CD4-positive, alpha-beta T cell treated with Interleukin-15 for 4 hours (primary cell): ENCODE measurements at places on chromosomes 12 and 14.

GRCh38 chr14:92679246-92679645, 69.2 kb downstream of the LGMN start:
- no peak for DNase-seq

DNA sequence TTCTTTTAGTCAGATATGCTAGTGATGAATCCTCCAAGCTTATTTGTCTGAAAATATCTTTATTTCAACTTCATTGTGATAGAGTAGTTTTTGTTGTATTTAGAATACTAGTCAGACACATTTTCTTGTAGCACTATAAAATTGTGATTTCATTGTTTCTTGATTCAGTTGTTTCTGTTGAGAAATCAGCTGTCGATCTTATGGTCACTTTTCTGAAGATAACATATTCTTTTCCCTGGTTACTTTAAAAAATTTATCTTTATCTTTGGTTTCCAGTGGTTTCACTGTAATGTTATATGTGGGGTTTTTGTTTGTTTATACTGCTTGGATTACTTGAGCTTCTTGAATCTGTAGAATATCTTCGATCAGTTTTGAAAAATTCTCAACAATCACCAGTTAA, 426.1 kb downstream of the SOX5 start:
- DNase-seq, result no peak

DNA sequence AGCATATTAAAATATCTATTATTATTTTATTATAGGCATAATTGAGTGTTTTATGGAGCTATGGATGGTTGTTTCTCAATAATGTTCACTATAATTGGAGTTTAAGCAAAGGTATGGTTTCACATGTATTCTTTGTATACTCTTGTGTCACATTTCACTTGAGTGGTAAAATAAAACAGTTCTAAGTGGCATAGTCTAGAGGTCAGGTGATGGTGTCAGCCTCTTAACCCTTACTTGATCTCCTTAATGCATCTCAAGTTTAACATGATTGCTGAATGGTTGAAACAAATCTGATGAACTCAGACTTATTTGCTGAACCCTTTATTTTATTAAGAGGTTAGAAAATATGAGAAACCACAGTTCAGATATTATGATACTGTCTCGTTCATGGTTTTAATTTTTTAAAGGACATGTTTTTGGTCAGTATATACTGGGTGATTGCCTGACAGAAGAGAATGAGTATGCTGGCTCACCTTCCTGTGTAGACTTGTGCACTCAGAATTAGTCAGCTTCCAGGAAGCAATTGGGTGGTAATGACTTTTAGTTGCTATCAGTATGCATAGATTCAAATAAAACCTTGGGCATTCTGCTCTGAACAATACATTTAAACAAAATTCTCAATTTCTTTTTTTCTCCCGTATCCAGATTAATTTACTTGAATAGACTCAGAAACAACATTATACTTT, 464.6 kb downstream of the PCNX1 start:
- DNase-seq, result peak; percentile 34

DNA sequence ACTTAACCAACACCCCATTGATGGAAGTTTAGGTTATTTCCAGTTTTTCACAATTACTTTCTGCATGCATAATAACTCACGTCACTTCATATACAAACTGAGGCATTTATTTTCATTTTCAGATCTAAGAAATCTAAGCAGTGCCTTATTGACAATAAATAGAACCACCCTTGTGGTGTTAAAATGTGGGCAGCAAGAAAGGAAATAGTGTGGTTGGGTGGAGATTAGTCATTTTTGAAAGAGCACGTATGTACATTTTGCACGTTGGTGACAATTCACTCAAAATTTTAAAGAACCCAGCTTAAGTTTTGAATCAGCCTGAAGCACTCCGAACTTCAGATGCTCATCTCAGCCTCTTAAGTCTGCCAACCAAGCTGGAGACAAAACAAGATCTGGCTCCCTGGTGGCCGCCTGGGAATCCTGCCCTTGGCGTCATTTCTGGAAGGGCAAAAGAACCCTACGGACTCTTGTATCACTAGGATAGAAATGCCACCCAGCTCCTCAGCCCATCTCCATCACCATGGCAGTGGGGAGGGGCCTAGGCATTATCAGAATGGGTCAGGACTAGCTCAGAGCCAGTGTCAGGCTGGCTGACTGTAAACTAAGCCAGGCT, 89.5 kb upstream of the BCL2L14 start:
- peak; percentile 85 for DNase-seq

- no peak for DNase-seq
These were observed 393.7 kb downstream of the SOX5 start for GRCh38 chr12:23555825-23556207.

DNA sequence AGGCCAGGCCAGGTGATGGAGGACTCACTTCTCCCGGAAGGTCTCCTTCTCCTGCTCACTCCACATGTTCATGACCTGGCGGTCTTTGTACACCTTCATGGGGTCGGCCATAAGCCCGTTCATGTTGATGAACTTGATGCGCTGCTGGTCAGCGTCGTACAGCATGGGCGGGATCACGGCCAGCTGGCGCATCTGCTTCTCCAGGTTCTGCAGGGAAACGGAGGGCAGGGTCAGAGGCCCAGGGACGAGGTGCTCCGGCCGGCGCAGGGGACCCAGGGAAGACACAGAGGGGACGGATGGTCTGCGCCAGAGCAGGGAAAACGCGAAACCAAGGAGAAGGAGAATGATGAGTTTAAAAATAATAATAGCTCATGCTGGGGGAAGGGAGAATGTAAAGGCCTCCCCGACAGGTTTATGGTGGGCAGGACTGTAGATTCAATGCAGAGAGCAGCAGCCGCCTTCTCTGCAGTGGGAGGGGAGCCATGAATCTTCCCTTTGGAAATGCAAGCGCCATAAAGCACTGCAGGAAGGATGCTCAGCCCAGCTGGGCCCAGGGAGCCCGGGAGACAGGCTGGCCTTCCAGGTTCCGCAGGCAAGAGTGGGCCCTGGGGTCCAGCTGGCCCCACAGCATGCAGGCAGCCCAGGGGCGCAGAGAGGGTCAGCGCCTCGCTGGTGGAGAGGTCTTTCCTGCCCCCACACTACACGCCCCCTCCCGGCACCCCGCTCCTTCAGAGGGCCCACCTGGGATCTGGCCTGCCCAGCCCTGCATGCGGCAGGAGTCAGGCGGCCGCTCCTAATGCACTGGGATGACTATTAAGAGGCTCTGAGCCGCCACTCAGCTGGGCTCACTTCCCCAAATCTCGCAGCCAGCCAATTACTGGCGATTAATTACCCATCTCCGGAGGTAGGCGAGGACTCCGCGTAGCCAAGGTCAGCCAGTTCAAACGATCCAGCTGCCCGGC, 132.0 kb downstream of the RFLNA start:
- DNase-seq, result no peak

DNA sequence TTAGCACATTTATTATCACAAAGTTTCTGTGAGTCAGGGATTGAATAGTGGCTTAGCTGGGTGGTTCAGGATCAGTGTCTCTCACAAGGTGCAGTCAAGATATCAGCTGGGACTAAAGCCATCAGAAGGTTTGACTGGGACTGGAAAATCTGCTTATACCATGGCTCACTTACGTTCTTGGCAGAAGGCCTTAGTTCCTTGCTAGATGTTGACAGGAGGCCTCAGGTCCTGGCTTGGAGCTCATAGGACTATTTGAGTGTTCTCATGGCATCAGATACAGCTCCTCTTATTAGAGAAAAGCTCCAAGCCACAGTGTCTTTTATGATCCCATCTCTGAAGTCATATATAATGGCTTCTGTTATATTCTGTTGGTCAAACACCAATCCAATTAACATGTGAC, 127.3 kb downstream of the SLC6A15 start:
- DNase-seq, result no peak

DNA sequence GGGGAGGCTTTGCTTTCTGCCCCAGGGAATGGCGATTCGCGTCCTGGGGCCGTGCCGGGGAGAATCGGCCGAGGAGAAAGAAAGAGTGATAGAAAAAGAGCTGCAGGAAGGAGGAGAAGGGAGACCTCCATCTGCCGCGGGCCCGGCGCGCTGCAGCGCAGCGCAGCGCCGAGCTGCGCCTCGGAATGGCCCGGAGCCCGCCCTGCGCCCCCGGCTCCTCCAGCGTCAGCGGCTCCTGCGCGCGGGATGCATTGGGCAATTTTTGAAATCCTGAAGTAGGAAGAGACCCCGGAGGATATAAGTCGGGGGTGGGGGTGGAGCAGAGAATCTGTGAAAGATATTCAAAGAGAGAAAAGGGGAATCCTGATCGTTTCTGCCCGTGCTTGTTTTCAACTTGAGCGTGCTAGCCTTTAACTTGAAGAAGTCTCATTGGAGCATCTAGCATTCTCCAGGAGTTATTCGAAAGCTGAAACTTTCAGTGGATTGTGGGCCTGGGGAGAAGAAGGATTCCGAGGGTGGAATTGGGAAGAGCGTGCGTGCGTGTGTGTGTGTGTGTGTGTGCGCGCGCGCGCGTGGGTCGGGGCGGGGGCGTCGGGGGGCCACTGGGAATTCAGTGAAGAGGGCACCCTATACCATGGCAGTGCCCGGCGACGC, 441 bp downstream of the PDE3A start:
- DNase-seq, result no peak

GRCh38 chr12:87511371-87511770, 517.8 kb downstream of the C12orf50 start:
- DNase-seq, result no peak

DNA sequence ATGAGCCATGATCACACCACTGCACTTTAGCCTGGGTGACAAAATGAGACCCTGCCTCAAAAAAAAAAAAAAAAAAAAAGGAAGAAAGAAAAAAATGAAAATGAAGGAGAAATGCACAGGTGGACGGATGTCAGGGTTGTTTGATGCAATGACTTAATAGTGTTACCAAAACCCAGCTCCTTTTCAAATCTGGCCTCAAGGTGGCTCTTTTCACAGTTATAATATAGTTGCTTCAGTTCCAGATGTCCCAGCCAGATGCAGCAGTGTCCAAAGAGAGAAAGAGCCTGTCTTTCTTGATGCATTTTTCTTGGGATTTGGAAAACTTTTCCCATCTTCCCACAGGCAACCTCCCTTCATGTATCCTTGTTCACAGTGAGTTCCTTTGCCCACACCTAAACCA, 36.5 kb downstream of the KCNMB4 start:
- no peak for DNase-seq

GRCh38 chr14:50533241-50533705, 904 bp upstream of the MAP4K5 start:
- DNase-seq, result no peak

DNA sequence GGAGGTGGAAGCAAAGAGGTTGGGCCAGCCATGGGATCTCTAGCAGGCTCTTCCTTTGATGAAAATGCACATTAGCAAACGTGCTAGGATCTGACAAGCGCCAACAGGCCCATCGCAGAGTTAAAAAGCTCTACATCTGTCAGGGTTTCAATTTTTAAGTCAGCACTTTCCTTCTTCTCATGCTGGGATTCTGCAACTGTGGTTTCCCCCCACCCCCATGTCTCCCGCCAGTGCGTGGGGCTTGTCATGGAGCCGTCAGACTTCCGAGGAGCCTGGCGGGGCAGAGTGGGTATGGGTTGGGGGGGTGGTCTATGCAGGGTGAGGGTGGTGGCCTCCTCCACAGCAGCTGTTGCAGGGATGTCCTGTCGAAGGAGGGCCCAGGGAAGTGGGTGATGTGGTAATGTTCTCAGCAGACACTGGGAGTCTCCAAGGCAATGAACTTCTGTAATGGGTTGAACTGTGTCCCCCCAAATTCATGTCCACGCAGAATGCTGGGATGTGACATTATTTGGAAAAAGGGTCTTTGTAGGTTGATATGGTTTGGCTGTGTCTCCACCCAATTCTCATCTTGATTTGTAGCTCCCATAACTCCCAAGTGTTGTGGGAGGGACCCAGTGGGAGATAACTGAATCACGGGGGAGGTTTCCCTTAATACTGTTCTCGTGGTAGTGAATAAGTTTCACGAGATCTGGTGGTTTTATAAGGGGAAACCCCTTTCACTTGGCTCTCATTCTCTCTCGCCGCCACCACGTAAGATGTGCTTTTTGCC, 115.2 kb upstream of the MAP1LC3B2 start:
- no peak for DNase-seq
